G401 (cell line): ENCODE measurements at places on chromosomes 1 and 21. TPM values are rescaled to one million over a fixed set of nuclear protein-coding genes. Genes with fewer than 3 reads are reported as not detected.

Gene MSH4
- total RNA-seq = not detected in 2 replicates

Gene ATP1A4
- total RNA-seq = not detected in 2 replicates

Gene HSD3B2
- total RNA-seq = not detected in 2 replicates

Gene NMNAT2
- total RNA-seq = 0.27 and 0.62 TPM in 2 replicates

Gene ANKRD65
- 0.43 and 0.54 TPM in 2 replicates for total RNA-seq

Gene SPRR2A
- total RNA-seq = not detected in 2 replicates

Gene LCE3E
- total RNA-seq = not detected in 2 replicates

Gene OR2L13
- total RNA-seq = not detected in 2 replicates

Gene ADCY10
- not detected in 2 replicates for total RNA-seq

Gene OR2M4
- total RNA-seq = not detected in 2 replicates

Gene GBP2
- not detected in 2 replicates for total RNA-seq
